ENCODE measurements at places on chromosomes 13 and 19.

DNA sequence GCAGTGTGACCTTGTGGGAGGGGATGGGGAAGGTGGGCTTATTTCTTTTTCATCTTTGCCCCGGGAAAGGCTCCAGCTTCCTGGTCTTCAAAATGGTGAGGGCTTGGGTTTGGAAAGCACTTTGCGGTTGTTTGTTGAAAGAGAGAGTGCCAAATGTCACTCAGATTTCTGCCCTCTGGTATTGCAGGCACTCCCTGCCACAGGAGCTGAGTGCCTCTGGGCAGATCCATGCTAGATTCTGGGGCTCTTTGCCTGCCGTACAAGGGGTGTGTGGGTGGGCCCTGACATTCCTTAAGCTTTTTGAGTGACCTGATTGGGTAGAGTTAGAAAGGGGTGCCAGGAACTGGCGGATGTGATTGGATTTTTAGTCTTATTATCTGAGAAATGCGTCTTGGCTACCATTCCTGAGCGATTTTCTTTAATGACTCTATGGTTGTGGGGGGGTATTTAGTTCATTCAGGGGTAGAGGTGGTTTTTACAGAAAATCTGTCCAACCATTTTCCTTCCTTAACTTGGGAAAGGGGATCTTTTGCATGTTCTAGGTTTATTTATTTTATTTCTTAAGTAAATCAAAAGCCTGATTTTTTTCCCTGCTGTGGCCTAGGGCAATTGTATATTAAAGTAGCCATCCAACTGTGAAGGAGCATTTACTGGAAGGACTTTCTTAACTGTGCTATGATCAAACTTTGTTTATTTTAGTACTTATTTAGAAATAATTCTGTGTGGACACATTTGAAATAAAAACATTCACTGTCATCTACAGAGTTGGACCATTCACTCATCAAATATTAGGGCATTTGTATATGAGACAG lies 3.2 kb downstream of the ARHGAP35 start:
- peak; percentile 54 for DNase-seq

DNA sequence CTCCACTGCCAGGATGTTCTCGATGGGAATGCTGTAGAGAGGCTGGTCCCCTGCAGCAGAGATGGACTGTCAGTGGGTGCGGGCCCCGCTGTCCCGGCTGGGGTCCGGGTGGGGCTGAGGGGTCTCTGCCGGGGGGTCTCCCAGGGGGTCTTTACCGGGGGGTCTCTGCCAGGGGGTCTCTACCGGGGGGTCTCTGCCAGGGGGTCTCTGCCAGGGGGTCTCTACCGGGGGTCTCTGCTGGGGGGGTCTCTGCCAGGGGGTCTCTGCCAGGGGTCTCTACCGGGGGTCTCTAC lies 25.7 kb upstream of the C13orf46 start:
- DNase-seq = no peak

DNA sequence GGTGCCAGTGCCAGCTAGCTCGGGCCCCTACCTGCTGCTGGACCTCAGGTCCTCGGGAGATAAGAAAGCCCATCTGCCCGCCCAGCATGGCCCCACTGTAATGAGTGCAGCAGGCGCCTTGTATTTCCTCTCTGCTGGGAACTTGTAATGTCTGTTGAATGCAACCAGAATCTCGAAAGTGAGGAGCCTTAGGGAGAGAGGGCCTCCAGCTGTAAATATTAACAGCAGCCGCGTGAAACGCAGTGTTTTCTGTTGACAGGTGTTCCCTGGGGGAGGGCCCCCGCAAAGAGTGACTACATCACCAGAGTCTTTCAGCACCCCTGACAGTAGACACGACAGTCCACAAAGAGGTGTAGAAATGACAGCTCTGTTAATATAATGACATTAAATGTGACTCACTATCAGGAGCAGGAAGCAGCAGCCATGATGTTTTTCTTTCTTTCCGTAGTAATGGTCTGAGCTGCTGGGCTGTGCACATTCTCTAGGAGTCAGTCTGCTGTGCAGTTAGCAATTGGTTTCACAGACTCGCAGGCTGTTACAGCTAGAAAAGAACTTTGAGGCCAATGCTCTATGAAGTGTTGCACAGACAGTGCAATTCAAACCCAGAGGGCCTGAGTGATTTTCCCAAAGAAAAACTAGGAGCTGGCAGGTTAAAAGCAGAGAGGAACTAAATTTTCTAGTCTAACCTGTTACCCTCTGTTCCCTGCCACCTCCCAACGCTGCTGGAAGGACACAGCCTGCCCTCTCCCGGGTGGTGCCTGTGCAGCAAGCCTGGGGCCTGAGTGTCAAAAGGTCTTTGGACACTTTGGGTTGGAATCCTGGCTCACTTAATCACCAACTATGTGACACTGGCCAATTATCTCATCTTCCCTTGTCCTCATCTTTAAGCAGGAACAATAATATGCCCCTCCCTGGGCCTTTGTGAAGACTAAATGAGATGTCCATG lies 58.6 kb upstream of the WASF3 start:
- peak; percentile 61 for DNase-seq

- DNase-seq = no peak
These were observed 554.0 kb upstream of the SPRY2 start for GRCh38 chr13:80894917-80895316.

GRCh38 chr13:66995203-66995611 lies 234.9 kb downstream of the PCDH9 start:
- DNase-seq = no peak

DNA sequence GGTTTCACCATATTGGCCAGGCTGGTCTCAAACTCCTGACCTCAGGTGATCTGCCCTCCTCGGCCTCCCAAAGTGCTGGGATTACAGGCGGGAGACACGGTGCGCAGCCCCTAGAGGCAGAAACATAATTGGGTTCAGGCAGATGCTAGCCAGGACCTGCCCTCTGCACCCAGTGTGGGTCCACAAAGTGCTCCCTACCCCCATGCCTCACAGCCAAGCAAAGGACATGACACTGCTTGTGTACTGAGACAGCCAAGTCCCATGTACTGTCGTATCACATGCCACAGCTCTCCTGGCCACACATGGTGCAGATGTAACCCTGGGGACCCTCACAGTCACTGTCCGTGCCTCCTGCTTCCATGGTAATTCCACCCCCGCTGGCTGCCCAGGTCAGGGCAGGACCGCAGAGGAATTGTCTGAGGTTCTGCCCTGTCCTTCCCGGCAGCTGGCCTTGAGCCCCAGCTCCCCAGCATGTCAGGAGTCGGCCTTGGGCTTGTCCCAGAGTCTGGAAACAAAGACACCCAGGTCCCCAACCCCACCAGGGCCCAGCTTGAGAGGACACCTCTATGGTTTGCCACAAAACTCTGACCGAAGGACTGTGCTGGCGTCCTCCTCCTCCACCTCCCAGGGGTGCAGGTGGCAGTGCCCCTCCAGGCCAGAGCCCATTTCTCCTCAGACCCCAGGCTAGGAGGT lies 7.6 kb downstream of the PRR36 start:
- no peak for DNase-seq

DNA sequence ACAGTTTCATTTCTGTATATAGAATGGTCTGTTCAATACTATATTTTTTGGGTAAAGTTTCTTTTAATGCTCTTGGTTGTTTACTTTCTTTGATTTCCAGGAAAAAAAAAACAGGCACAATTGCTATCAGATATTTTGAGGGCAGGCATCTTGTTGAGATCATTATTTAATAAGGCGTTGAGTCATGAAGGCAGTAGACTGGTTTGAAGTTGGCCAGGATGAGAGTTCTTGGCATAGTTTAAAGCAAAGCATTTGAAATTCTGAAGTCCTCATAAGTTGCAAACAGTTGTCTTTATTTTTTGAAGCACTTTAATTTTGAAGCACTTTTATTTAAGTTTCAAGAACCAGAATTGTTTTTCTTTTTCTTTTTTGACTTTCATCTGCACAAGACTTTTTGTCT lies 2.6 kb upstream of the ZNF175 start:
- DNase-seq = no peak

DNA sequence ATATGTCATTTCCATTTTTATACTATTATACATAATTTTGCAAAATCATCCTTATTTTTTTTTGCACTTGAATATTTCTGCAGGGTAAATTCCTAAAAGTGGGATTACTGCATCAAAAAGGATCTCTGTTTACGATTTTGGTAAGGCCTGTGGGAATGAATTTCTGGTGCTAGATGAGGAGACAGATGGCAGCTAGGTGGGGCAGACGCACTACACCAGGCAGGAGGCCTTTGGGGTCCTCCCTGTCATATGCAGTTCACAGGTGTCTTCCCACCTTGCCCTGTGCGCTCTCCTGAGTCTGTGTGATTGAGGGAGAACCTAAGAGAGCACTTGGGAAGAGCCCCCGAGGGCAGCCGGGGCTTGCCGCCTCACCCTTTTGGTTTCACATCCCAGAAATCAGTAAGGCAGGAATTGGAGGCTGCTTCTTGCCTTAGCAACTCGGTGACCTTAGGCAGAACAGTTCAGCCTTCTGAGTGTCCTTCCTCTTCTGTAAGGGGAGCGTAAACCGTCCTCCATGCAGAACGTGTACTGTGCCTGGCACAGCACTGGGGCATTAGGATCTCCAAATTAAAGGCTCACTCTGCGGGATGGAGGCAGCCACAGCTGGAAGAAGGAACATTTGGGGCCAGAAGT lies 13.4 kb upstream of the GJB2 start:
- DNase-seq = no peak

DNA sequence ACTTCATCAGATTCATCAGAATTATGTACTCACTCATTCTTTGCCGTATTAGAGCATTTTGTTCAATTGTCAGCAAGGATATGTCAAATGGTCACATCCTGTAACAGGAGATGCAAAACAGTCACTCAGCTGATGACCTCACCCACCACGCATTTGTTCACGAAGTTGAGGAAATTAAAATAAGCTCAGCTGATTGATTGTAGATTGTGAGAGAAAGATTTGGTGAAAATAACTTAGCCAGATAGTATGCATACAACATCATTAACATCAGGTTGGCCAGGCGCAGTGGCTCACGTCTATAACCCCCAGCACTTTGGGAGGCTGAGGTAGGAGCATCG lies 22.6 kb upstream of the CDC16 start:
- peak; percentile 65 for DNase-seq

GRCh38 chr13:73479351-73479750 lies 420.5 kb downstream of the KLF5 start:
- no peak for DNase-seq

GRCh38 chr13:40568246-40569023 lies 98.0 kb downstream of the FOXO1 start:
- DNase-seq = no peak

DNA sequence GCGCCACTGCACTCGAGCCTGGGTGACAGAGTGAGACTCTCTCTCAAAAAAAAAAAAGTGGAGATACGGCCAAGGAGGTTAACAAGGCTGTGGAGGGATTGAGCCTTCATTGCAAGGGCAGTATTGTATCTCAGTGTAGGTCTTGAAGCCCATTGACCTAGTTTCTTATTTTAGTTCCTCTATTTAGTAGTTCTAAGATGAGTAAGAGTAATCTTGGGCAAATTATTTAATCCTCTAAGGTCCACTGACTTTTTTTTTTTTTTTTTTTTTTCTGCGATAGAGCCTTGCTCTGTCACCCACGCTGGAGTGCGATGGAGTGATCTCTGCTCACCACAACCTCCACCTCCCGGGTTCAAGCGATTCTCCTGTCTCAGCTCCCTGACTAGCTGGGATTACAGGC lies 14.3 kb upstream of the ILF3 start:
- no peak for DNase-seq

GRCh38 chr19:56101095-56101494 lies 20.0 kb downstream of the ZNF787 start:
- DNase-seq = no peak

DNA sequence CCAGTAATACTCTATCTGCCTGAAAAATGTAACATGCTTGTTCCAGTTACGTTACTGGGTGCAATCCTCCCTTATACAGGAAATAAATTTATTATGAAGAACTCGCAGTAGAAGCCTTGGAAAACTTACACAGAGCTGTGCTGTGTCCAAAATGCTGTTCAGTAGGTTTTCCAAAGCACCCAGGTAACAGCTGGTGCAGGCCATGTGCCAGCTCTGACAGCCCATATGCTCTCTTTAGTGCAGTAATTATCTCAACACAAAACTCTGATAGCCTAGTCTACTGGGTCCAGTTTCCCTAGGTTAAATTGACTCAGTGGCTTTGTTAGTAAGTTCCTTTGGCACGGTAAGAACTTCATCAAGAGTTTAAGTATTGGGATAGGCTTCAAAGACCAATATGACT lies 120.7 kb upstream of the OBI1 start:
- DNase-seq = no peak

DNA sequence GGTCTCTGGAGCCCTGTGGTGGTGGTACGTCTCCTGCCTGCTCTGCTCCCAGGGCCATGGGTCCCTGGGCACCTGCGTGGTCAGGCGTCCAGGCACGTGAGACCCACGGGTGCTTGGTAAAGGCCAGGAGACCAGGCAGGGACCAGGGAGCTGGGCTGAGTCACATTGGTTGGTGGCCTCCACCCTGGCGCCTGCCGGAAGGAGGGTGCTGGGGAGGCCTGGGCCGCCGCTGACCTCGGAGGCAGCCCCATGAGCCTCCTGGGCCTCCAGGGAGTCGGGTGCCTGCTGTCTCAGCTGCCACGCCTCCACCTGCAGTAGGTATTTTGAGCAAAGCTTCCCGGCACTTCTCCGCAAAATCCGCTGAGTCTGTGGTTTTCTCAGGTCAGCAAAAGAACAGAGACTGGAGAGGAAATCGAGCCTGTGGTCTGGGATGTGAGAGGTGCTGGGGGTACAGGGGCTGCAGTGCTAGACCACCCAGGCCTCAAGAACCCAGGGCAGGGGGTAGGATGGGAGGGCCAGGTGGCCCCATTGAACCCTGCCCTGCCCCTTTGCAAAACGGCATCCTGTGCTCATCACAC lies 3.6 kb upstream of the PLK5 start:
- no peak for DNase-seq

- no peak for DNase-seq
These were observed 10.3 kb upstream of the IL4I1 start for GRCh38 chr19:49906879-49907564.

- no peak for DNase-seq
These were observed 752.5 kb upstream of the SLITRK5 start for GRCh38 chr13:86918682-86919081.

DNA sequence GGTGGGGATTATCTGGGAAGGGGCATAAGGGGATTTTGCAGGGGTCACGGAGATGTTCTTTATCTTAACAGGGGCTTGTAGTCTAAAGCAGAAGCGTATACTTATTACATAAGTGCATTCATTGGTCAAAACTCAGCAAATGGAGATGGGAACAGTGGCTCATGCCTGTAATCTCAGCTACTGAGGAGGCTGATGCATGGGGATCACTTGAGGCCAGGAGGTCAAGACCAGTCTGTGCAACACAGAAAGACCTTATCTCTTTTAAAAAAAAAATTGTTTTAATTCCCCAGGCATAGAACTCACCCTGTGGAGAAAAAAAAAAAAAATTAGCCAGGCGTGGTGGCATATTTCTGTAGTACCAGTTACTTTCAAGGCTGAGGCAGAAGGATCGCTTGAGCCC lies 18.9 kb downstream of the FAM187B start:
- no peak for DNase-seq
